ENCODE measurements at places on chromosomes 1 and 21.

GRCh38 chr1:9225411-9225785, 9.2 kb upstream of the H6PD start:
- no peak for DNase-seq

- no peak for DNase-seq
These were observed 235.3 kb upstream of the USP25 start for GRCh38 chr21:15494481-15494880.

DNA sequence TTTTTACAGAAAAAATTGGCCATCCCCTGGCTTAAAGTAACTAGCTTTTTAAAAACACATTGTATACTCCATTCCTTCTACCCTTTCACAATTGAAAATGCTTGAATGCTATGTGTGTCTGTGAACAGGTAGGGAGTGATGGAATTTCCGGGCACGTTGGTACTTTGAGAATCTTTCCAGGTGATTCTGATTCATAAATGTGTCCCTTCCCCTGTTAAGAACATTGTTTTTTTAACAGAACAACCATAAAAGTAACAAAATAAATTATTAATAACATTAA, 57.4 kb upstream of the QSOX1 start:
- DNase-seq, result no peak

- DNase-seq, result no peak
These were observed 1450.1 kb downstream of the KCNT2 start for GRCh38 chr1:195158091-195158490.

- no peak for DNase-seq
These were observed 80.1 kb downstream of the CLIC6 start for GRCh38 chr21:34748862-34749261.

- DNase-seq, result no peak
These were observed 23.6 kb upstream of the TRIM67 start for GRCh38 chr1:231138236-231138635.

All from fibroblast of skin of left biceps (primary cell).